ENCODE measurements at places on chromosomes 5 and 9.

- DNase-seq: peak; percentile 64
- H3K36me3 ChIP-seq: no peaks in the 10 kb centered on the region
- H3K4me3 ChIP-seq: no peak overlapping the region
Observed at GRCh38 chr5:2131196-2131595, 248.5 kb upstream of the IRX4 start.

GRCh38 chr5:78795757-78796156 lies 147.2 kb upstream of the LHFPL2 start:
- no peak for DNase-seq
- no peaks in the 10 kb centered on the region for H3K4me1 ChIP-seq
- no peak overlapping the region for H3K27ac ChIP-seq
- no peak overlapping the region for H3K4me3 ChIP-seq
- H3K36me3 ChIP-seq: no peaks in the 10 kb centered on the region
- H3K27me3 ChIP-seq: no peaks in the 10 kb centered on the region

DNA sequence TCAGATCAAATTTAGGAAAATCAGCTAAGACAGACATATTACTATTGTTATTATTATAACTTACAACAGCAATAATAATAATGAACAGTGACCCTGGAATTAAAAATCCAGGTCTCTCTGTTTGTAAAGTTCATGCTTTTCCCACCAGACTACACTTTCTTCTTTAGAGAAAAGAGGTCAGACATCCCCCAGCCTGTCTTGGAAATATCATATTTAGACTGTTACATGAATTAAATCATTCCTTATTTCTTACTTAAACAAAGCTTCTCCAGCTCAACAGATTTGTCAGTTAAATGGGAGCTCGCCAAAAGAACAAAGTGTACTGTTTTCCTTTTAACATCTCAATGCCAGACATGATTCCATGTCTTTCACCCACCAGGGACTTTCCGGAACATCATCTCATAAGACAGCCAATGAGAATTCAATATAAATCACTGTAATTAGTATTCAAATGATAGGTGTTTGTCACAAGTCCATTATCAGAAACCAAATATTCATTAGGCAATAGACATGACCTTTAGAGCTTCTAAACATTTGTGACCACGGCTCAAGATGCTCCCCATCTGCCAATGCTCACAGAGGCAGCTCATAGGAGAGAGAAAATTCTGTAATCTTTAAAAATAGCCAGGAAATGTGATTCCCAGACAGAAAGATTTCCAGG lies 351.9 kb downstream of the ENC1 start:
- DNase-seq: no peak
- no peaks in the 10 kb centered on the region for H3K27me3 ChIP-seq
- H3K4me3 ChIP-seq: no peak overlapping the region
- peaks cover 16% of the 10 kb centered on the region for H3K4me1 ChIP-seq

DNA sequence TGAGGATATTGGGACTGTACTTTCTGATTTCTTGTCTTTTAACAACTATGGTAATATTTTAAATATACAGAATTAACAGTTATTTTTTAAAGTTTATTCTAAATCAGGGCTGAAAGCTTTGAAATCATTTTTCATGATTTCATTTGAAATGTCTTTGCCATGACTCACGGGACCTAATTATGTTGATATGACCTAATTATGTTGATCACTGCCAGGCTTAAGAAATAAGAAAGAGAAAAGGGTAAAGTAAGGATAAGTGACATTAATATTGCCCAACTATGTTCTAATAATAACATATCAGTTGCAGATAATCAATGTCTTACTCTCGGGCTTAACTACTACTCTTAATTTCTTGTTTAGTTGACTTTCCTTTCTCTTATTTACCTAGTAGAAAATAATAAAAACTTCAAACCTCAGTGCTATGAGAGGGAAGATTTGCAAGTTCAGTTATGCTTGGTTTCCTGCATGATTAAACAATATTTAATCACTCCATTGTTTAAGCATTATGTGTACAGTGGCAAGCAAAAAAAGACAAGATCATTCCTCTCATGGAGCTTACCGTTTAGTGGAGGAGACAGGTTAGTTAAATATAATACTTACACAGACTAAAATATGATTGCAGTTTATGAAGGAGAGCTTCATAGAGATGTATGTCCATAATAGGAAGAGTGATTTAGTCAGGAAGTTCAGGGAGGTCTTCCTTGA lies 67.0 kb upstream of the EIF4EBP3 start:
- H3K27me3 ChIP-seq: no peaks in the 10 kb centered on the region
- H3K4me1 ChIP-seq: no peaks in the 10 kb centered on the region
- no peak for DNase-seq
- H3K36me3 ChIP-seq: peaks cover 19% of the 10 kb centered on the region

DNA sequence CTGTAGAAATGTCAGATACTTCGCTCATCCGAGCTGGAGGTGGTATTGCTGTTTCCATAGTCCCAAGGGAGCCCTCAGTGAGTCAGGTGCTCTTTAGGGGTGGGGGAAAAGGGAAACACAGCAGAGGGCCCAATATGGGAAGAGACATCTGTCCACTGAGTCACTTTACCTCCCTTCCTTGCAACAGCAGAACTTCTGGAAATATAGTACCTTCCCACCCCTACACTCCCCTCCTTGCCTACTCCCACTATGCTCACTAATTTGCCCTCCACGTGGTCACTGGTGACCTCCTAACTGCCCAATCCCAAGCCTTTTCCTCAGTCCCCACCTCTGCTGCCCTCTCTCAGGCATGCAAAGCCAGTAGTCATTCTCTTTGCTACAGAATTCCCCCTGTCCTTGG lies 1.9 kb downstream of the HK3 start:
- H3K4me3 ChIP-seq: no peak overlapping the region
- no peaks in the 10 kb centered on the region for H3K4me1 ChIP-seq
- no peaks in the 10 kb centered on the region for H3K27me3 ChIP-seq
- DNase-seq: no peak
- H3K27ac ChIP-seq: no peak overlapping the region
